ENCODE measurements at places on chromosomes 7 and 10.

- DNase-seq: no peak
Measured at GRCh38 chr7:151744656-151745638, 132.0 kb downstream of the PRKAG2 start.

- no peak for DNase-seq
Measured at GRCh38 chr7:95594185-95594584, 2.1 kb downstream of the PDK4 start.

GRCh38 chr7:158291998-158292397, 295.6 kb downstream of the PTPRN2 start:
- DNase-seq: no peak

DNA sequence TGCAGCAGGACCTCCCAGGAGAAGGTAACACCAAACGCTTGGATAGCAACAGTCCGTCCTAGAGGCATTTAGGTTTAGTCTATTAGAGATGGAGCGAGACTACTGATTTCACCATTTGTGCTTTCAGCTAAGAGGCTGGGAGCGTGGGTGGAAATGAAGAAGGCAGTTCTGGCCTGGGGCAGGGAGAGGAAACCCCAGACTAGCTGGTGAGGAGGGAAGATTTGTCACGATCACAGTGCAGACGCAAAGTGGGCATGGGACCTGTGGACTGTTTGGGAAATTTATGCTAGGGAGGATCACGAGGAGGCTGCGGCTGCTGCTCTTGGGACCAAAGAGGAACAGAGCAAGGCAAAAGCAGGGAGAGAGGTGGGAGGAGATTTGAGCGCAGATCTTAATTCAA, 130.4 kb upstream of the AOAH start:
- DNase-seq: no peak

GRCh38 chr7:155208681-155209477, 88.8 kb upstream of the INSIG1 start:
- no peak for DNase-seq

DNA sequence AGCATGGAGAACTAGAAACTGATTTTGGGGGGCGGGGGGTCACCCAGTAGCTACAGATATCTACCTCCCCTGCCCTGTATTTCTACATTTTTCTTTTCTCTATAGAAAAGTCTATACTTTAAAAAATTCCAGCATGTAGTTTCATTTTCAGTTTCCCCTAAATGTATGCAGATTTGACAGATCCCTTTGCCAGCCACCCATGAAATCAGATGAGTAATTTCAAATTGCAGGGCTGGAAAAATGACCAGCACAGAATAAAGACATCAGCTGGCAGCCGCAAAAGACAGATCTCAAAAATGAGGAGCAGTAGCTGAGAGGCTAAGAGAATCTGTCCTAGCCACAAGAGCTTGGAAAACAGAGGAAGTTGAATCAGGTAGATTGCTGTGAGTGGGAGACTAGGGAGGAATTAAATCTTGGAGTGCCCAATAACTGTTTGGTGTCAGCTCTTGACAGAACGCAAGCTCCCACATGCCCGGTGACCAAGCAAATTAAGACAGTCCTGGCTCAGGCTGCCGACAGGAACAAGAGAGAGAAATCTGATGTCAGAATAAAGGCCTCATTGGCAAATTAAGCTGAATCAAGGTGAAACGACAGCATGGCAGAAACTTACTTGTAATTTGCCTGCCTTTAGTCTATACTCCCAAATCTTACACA, 24.5 kb downstream of the ADRB1 start:
- no peak for DNase-seq

GRCh38 chr10:22252801-22253579, 35.2 kb upstream of the EBLN1 start:
- no peak for DNase-seq

DNA sequence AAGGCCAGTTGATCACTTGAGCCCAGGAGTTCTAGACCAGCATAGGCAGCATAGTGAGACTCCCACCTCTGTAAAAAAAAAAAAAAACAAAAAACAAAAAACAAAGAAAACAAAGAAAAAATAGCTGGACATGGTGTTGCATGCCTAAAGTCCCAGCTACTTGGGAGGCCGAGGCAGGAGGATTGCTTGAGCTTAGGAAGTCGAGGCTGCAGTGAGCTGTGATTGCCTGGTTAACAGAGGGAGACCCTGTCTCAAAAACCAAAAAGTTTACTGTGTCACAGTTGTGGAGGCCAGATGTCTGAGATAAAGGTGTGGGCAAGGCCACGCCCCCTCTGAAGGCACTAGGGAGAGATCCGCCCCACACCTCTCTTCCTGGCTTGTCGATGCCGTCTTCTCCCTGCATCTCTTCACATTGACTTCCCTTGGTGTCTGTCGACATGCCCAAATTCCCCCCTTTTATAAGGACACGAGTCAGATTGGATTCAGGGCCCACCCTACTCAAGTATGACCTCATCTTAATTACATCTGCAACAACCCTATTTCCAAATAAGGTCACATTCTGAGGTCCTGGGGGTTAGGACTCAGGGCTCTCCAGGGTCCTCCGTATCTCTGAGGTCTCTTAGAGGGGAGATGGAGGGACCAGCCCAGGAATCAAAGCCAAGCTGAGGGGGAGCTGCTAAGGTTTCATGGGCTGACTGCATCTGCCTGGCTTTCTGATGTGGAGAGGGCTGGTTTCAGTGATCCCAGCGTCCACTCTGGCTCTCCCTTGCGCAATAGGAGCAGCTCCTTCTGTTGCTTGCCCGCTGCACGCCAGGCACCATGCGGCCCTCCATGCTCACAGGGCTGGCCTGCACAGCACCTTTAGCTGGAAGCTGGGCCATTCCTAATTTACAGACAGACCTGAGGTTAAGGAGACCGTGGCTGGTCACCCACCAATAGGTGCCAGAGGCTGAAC, 23.1 kb downstream of the AGAP3 start:
- DNase-seq: no peak

GRCh38 chr10:79383974-79384606, 36.8 kb downstream of the PPIF start:
- DNase-seq: no peak

- DNase-seq: no peak
Measured at GRCh38 chr10:74927701-74928100, 101.3 kb downstream of the KAT6B start.

DNA sequence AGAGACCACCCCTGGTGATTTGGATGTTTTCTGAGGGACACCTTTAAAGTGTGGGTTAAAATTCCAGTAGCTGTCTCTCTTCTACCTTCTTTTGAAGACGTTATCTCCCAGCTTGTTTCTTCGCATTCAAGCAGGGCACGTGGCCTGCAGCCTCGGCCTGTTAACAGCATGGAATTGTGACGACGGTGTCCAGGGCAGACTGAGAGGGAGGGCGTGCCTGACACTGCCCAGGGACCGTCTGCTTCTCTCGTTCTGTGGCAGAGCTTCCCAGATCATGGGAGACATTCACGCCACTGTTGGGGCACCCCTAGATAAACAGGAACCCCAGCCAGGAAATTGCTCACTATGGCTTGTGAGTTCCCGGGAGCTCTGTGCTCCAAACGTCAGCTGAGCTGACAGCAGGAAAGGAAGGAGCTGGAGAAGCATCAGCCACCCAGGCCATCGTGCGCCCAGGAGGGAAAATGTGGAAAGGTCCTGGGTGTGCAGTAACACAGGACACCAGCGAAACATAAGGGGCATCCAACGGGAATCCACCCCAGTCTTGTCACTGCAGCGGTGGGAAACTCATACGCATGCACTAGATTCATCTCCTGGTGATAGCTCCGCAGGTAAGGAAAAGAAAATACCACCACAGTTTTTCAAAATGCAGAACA, 41.1 kb upstream of the RBM33 start:
- DNase-seq: no peak

DNA sequence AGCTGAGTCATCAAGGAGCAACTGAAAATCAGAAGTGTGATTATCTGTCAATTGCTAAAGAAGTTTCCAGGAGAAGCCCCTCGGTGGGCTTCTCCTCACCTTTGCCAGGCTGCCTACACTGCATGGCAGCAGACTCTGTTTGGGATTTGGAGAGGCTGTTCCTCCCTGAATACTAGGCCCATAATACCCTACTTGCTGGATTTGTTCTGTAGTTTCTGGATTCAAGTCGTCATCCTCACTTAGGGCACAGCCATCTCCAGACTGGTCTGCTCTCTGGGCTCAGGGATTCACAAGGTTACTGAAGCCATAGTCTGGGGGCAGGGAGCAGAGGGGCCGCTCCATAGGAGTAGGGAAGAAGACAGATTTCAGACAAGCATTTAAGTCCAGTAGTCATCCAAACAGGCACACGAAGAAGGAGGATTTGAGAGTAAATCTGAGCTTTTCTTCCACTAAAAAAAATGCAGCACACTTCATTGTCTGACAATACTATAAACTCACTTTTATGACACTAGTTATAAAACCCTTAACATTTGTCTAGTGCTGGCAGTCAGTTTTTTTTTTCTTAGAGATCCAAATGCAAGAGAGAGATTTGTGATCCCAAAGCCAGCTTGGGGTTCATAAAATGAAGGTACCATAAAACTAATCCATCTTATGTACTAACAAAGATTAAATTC, 723.3 kb downstream of the GRID1 start:
- no peak for DNase-seq

DNA sequence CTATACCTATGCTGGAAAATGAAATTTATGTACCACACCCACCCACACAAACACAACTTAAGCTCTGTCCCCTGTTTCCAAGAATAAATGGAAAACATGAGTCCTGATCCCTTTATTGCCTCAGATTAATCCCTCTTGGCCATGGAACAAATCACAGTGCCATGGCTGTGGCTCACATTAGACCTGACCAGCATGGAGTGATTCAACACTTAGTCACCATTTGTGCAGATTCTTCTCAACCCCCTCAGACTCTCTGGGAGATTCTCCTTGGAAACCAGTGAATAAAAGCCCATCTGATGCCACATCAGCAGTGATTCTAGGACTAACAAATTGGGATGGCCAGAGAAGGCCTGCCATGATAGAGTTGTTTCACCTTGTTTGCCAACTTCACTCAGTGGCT, 204.4 kb upstream of the TMEM72 start:
- no peak for DNase-seq

DNA sequence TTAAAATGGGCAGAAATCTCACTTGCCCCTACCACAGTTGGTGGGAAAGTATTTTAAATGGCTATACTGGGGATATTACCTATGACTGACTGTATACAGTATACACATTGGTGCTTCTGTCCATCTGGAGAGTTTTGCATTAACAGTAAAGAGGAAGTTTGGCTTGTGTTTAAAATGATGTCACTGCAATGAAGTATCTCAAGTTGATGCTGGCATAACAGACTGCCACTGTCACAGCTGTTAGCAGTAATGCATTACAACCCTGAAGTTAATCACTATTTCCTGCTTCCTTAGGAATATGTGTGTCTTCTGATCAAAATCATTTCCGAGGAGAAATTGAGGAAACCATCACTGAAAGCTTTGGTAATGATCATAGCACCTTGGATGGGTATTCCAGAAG, 1.9 kb downstream of the DKK1 start:
- no peak for DNase-seq

- DNase-seq: no peak
Measured at GRCh38 chr7:94738071-94738470, 82.1 kb upstream of the SGCE start.

DNA sequence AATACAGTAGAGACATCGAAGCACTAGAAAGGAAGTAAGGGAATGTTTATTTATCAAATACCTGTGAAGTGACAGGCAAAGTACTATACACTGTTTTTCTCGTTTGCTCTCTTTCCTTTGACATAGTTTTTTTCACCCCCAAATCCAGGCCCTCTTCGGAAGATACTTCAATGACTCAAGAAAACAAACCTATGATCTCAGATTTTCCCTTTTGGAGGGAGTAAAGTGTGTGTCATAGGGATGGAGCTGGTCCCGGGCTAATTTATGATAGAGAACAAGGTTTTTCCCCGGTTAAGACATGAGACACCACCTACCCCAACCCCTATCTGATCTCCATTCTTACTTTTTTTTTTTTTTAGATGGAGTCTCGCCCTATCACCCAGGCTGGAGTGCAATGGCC, 61.7 kb downstream of the MAP3K8 start:
- DNase-seq: no peak

- no peak for DNase-seq
Measured at GRCh38 chr7:16619979-16620408, 25.6 kb downstream of the ANKMY2 start.

DNA sequence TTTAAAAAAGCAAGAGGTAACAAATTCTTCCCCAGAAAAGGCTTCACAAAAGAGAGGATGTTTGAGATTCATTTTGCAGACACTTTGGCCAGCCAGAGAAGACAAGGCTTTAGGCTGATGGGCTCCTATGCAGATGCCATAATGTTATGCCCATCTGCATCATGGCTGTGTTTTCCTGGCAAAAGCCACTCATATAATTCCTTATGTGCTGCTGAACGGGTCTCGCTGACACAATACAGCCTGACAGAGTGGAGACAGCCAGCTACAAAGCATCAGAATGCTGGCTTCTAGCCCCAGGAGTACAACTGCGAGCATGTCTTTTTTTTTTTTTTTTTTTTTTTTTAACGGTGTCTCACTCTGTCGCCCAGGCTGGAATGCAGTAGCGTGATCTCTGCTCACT, 1157.4 kb upstream of the AUTS2 start:
- no peak for DNase-seq

GRCh38 chr10:21020545-21020944, 123.4 kb upstream of the NEBL start:
- no peak for DNase-seq

DNA sequence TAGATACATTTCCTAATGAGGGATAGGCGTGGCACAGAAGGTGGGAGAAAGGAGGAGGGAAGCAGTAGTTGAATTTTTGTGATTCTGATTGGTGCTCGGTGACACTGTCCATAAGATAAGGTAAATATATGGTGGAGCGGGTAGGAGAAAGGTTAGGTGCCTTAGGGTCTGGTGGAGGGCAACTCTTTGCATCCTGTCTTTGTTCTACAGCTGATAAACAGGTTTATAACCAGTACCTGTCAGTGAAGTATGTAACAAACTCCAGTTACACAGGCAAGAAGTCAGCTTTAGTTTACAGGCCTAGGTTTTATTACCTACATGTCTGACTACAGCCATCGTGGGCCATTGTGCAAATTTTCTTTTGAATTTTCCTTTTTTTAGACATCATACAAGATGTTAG, 10.9 kb upstream of the FAM180A start:
- DNase-seq: no peak

- no peak for DNase-seq
Measured at GRCh38 chr10:78414380-78414779, 380.7 kb downstream of the RPS24 start.

DNA sequence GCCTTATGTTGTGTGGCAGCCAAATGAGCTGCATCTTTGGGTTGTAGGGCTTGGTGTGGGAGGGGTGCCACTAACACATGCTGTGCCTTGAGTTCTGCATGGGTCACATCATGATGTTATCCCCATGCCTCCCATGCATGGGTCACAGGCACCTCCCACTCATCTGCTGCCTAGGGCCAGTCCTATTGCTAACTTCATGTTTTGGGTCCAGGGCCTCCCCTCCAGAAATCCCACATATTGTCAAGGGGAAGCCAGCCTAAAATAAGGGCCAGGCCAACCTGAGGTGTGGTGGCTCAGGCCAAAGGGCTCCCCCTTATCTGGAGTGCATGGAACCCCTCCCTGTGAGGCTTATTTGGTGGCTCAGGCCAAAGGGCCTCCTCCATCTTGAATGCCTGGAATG, 299.0 kb downstream of the RPS24 start:
- no peak for DNase-seq

Data from AML-193 (cell line).